Hepatocyte (in vitro differentiated cells): ENCODE measurements at places on chromosomes 16 and 17.

DNA sequence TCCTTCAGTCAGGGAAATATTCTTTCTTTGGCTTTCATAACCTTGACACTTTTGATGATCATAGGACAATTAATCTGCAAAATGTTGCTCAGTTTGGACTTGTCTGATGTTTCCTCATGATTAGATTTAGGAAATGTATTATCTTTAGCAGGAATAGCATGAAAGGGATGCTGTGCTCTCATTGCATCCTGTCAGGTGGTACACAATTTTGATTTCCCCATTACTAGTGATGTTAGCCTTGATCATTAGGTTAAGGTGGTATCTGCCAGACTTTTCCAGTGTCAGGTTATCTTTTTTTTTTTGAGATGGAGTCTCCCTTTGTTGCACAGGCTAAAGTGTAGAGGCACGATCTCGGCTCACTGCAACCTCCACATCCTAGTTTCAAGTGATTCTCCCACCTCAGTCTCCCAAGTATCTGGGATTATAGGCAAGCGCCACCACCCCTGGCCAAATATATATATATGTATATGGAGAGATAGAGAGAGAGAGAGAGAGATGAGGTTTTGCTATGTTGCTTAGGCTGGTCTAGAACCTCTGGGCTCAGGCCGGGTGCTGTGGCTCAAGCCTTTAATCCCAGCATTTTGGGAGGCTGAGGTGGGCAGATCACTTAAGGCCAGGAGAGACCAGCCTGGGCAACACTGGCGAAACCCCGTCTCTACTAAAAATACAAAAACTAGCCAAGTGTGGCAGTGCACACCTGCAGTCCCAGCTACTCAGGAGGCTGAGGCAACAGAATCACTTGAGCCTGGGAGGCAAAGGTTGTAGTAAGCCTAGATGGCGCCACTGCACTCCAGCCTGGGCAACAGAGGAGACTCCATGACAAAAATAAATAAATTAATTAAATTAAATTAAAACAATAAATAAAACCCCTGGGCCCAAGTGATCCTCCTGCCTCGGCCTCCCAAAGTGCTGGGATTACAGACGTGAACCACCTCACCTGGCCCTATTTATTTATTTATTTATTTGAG, 15.8 kb upstream of the CAVIN1 start:
- H3K4me1 ChIP-seq, result peaks cover 3% of the 10 kb centered on the region
- no peaks in the 10 kb centered on the region for H3K27me3 ChIP-seq
- DNase-seq, result no peak
- no peaks in the 10 kb centered on the region for H3K36me3 ChIP-seq

GRCh38 chr16:52963212-52963854, 89.4 kb downstream of the CHD9NB start:
- no peaks in the 10 kb centered on the region for H3K27me3 ChIP-seq
- no peak overlapping the region for H3K4me3 ChIP-seq
- H3K27ac ChIP-seq, result no peak overlapping the region
- H3K36me3 ChIP-seq, result no peaks in the 10 kb centered on the region
- no peak for DNase-seq

DNA sequence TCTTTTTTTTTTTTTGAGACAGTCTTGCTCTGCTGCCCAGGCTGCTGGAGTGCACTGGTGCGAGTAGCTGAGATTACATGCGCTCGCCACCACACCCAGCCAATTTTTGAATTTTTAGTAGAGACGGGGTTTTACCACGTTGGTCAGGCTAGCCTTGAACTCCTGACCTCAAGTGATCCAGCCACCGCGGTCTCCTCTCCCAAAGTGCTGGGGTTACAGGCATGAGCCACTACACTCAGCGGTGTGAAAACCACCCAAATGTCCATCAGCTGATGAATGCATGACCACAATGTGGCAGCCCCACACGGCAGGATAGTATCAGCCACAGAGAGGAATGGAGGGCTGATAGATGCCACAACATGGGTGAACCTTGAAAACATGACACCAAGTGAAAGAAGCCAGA, 2.1 kb downstream of the P2RX5 start:
- H3K36me3 ChIP-seq, result no peaks in the 10 kb centered on the region
- peaks cover 5% of the 10 kb centered on the region for H3K4me1 ChIP-seq
- H3K27ac ChIP-seq, result no peak overlapping the region
- H3K4me3 ChIP-seq, result no peak overlapping the region
- DNase-seq, result no peak
- peaks cover 52% of the 10 kb centered on the region for H3K27me3 ChIP-seq

DNA sequence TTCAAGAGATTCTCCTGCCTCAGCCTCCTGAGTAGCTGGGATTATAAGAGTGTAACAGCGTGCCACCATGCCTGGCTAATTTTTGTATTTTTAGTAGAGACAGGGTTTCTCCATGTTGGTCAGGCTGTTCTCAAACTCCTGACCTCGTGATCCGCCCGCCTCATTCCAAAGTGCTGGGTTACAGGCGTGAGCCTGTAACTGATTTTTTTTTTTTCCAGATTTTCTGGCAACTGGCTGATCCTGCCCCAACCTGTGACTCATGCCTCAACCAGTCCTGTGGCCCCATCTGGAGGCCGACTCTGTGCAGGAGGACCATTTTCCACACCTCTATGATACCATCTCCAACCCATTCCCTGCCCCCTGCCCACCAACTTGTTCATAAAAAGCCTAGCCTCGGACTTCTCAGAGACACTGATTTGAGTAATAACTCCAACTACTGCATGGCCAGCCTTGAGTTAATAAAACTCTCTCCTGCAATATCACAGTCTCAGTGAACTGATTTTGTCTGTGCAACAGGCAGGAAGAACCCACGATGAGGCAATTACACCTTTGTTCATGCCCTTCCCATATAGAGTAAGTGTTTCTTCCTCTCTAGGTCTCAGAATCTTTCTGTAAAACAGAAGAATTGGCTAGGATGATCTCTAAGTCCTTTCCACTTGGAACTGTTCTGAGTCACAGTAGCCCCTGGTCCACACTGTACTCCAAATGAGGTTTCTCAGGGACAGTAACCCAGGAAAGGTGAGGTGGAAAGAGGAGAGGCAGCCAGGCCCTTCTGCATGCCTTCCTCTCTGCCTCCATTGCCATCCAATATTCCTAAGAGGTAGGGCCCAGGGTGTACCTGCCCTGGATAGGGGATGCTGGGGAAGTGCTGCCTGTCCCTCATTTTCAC, 8.8 kb upstream of the CNOT1 start:
- no peak overlapping the region for H3K4me3 ChIP-seq
- peak; percentile 82 for DNase-seq
- H3K27ac ChIP-seq, result peak overlapping the region; percentile 74
- H3K27me3 ChIP-seq, result no peaks in the 10 kb centered on the region
- H3K36me3 ChIP-seq, result no peaks in the 10 kb centered on the region

- H3K4me3 ChIP-seq, result no peak overlapping the region
- peaks cover 13% of the 10 kb centered on the region for H3K4me1 ChIP-seq
- DNase-seq, result no peak
- no peaks in the 10 kb centered on the region for H3K36me3 ChIP-seq
Observed at GRCh38 chr16:55568207-55568606, 1.7 kb downstream of the CAPNS2 start.

DNA sequence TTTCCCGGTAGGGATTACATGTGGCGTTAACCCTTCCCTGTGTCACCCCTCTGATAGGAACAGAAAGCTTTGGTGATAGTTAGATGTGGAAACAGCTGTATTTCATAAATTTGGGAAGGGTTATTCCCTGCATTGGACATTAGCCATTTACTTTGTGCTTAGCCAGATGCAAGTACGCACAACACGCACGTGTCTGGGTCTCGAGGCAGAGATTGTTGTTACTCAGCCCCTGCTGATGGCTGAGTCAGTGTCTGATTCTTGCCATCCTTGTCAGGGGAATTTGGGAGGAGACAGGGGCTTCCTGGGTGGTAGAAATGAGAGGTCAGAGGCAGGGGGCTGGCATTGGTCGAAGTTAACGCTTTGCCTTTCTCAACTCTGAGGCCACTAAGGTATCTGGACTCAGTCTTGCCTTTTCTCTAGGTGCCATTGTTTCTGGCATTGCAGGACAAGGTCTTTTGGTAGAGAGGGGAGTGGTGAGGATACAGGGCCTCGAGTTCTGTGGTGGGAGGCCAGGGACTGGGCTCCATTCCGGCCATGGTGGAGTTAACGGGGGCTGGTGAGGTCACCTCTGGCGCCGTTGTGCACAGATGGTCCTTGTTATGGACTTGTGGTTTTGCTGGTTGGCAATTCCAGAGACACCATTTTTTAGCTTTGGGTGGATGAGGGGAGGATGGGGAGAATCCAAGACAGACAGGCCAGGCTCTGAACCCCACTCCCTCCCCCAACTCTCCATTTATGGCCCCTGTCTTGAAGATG, 8.2 kb downstream of the MMP2 start:
- no peaks in the 10 kb centered on the region for H3K36me3 ChIP-seq
- H3K4me3 ChIP-seq, result no peak overlapping the region
- H3K4me1 ChIP-seq, result peaks cover 10% of the 10 kb centered on the region
- DNase-seq, result peak; percentile 28
- H3K27me3 ChIP-seq, result no peaks in the 10 kb centered on the region
- peak overlapping the region; percentile 62 for H3K27ac ChIP-seq

GRCh38 chr17:78337244-78338109, 22.4 kb downstream of the SOCS3 start:
- no peaks in the 10 kb centered on the region for H3K36me3 ChIP-seq
- peaks cover 9% of the 10 kb centered on the region for H3K4me1 ChIP-seq
- H3K4me3 ChIP-seq, result no peak overlapping the region
- no peak for DNase-seq
- H3K27me3 ChIP-seq, result no peaks in the 10 kb centered on the region
